ENCODE measurements at places on chromosomes 12 and 14.
A peak's percentile ranks its signal among the peaks of the same experiment; 100 is the strongest.

GRCh38 chr14:30058401-30058800, 130.8 kb upstream of the PRKD1 start:
- no peak for DNase-seq

- no peak for DNase-seq
These were observed 17.0 kb downstream of the RIC8B start for GRCh38 chr12:106791531-106791930.

DNA sequence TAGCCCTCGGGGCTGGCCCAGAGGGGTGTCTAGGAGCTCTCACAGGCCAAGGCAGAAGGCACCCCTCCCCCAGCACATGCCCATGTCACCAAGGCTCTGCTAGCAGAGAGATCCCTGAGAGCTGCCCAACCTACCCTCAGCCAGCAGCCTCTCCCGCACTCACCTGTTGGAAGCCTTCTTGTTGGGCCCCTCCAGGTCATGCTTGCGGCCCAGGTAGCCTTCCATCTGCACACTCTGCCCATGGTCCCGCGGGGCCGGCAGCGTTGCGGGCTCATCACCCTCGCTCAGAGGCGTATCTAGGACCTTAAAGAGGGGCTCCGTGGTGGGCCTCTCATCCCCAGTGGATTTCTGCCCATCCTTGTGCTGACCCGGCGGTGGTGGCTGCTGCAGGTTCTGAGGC, 49.1 kb downstream of the PLEKHG3 start:
- DNase-seq = no peak

GRCh38 chr14:104169005-104169698, 30.8 kb downstream of the KIF26A start:
- no peak for DNase-seq

DNA sequence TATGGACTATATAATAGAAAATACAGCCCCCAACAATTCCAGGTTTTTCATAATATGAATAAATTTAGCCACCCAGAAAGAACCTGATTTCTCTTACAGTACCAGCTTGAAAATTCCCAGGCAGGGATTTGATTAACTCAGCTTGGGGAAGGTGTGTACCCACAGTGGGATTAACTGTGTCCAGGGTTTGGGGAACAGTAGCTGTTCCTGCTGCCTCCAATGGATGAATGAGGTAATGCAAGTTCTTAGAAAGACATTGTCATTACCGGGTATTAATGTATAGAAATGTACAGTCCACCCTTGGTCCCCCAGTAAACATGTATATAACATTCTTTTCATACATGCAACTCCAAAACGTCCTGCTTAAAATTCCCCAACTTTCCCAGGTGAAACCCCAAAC, 115.6 kb downstream of the LRIG3 start:
- DNase-seq = peak; percentile 3

DNA sequence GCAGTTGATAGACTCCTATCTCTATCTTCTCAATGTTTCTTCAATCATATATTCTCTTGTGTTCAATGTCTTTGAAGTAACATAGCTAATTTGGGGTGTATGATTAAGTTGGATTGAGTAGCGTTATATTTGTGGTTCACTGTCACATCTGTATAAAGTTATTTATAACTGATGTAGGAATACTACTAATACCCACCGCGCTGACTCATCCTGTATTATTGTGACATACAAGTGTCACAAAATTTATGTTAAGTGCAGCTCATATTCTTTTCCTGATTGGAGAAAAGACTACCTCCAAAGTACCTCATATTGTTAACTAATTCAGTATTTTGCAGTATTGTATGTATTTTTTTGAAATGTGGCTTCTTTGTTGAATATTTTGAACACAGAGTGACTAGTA, 940.8 kb downstream of the SLC6A15 start:
- DNase-seq = no peak

- DNase-seq = peak; percentile 96
These were observed 276.2 kb downstream of the SSPN start for GRCh38 chr12:26471560-26471959.

DNA sequence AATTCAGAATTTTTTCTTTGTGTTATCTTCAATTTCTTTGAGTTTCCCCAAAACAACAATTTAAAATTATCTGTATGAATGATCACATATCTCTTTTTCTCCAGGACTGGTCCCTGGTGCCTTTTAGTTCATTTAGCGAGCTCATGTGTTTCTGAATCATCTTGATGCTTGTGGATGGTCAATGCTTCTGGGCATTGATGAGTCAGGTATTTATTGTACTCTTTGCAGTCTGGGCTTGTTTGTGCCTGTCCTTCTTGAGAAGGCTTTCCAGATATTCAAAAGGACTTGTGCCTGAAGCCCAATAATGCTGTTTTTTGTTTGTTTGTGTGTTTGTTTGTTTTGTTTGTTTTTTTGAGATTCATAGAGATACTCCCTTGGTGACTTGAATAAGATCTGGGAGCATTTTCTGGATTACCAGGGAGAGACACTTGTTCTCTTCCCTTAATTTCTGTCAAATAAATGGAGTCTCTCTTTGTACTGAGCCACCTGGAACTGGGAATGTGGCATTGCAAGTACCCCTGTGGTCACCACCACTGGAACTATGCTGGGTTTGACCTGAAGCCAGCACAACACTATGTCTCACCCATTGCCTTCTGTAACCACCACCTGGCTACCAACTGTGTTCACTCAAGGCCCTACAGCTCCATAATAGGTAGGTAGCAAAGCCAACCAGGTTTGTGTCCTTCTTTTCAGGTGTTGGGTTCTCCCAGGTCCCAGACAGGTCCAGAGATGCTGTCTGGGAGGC, 56.3 kb downstream of the SLC6A15 start:
- DNase-seq = no peak

DNA sequence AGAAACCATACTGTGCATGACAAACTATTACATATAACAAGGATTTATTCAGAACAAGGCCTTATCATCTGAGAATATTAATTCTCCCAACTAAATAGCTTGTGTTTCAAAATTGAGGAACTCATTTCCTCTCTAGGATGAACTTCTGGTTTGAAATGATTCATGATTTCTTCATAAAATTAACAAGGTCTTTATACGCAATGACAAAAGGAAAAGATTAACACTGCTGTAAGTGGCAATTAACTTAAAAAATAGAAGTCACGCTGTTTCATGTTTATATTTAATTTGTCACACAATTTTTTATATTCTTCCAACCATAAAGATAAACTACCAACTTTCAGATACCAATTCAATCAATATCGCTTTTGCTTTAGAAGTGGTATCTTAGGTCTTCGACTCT, 80.8 kb downstream of the GRIP1 start:
- no peak for DNase-seq

DNA sequence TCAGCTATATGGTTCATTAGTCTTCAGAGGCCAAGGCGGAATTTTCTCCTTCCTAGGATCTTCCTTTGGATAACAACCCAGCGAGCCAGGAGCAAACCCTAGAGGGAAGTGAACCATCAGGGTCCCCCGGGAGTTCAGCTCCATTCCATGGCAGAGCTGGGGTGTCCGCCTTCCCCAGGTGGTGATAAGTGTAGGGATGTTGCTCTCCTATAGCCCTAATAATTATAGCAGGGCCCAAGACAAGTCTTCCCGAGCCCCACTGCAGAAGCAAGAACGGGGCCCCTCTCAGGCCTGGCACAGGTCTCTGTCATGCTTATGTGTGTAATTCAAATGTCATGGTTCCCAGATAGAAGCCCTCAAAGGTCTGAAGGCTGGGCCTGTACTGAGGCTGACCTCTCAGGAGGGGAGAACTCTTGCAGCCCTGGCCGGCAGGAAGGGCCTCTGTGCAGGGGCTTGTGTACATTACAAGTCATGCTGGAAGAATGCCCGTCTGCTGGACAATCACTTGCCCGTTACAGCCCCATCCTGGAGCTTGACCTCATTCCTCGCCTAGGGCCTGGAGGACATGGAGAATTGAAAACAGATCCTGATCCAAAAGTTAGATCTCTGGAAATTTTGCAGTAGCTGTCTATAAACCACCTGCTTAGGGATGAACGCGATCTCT, 17.3 kb downstream of the LRTM2 start:
- no peak for DNase-seq

DNA sequence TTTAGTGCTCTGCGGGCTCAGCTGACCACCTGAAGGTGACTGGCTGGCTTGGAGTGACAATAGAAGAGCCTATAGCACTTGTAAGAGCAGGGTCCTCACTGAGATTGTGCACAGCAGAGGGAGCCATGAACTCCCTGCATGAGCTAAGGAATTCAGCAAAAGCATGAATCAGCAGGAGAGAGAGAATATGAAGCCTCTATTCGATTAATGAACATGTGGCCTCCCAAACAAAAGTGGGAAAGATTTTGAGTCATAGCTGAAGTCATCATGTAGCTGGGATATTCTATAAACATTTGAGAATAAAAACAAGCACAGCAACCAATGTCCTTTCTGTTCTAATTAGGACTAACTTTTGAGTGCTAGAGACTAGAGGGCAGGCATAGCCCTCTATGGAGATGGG, 626.6 kb downstream of the DIO2 start:
- DNase-seq = no peak

- DNase-seq = no peak
These were observed 249.3 kb downstream of the ATP23 start for GRCh38 chr12:58190618-58191017.

- no peak for DNase-seq
These were observed 92.2 kb downstream of the FLRT2 start for GRCh38 chr14:85622106-85622505.

GRCh38 chr14:35535483-35536112, 1.6 kb downstream of the INSM2 start:
- DNase-seq = no peak

GRCh38 chr12:40240779-40241178, 16.0 kb downstream of the LRRK2 start:
- no peak for DNase-seq

- peak; percentile 51 for DNase-seq
These were observed 8.9 kb downstream of the GTF2A1 start for GRCh38 chr14:81211844-81212243.

GRCh38 chr14:65043893-65044595, 57.3 kb downstream of the FNTB start:
- DNase-seq = peak; percentile 17

- DNase-seq = peak; percentile 77
These were observed 17.8 kb upstream of the HDAC7 start for GRCh38 chr12:47837190-47838171.

- DNase-seq = peak; percentile 63
These were observed 450 bp downstream of the BLTP3B start for GRCh38 chr12:100141998-100142850.

- DNase-seq = no peak
These were observed 59.0 kb downstream of the CLMN start for GRCh38 chr14:95260537-95261361.

GRCh38 chr12:13947276-13947946, 34.0 kb downstream of the GRIN2B start:
- no peak for DNase-seq

DNA sequence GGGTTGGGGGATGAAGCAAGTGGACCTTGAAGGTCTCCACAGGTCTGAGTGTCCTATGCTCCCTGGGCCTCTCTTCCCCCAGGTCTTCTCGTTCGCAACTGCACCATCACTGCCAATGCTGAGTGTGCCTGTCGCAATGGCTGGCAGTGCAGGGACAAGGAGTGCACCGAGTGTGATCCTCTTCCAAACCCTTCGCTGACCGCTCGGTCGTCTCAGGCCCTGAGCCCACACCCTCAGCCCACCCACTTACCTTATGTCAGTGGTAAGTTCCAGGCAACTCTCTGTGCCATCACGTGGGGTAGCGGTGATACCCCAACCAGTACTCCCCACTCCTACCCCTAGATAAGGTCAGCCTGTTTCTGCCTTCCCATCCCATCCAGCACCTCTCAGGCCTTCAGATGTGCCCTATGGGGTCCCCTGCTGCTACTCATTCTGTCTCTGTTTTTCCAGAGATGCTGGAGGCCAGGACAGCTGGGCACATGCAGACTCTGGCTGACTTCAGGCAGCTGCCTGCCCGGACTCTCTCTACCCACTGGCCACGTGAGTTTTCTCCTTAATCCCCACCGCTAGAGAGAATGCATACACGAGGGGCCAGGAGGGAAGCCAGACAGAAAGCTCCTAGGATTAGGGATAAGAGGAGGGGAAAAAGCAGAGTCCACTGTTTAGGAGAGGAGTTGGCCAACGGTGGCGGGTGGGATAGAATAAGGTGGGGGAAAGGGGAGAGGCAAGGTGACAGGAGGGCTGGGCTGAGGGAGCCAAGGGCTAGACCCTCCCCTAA, 1.6 kb upstream of the TAPBPL start:
- DNase-seq = no peak

- DNase-seq = no peak
These were observed 98.9 kb downstream of the EGLN3 start for GRCh38 chr14:33851931-33852330.

GRCh38 chr12:91230841-91231240, 48.2 kb upstream of the DCN start:
- DNase-seq = no peak

- DNase-seq = no peak
These were observed 69.0 kb upstream of the CLMN start for GRCh38 chr14:95388699-95389098.

GRCh38 chr14:82855912-82856391, 1322.3 kb upstream of the SEL1L start:
- peak; percentile 11 for DNase-seq

GRCh38 chr12:7112041-7112440, 3.0 kb upstream of the C1RL start:
- DNase-seq = no peak

- no peak for DNase-seq
These were observed 117.2 kb upstream of the ATP2B1 start for GRCh38 chr12:89825591-89826449.

DNA sequence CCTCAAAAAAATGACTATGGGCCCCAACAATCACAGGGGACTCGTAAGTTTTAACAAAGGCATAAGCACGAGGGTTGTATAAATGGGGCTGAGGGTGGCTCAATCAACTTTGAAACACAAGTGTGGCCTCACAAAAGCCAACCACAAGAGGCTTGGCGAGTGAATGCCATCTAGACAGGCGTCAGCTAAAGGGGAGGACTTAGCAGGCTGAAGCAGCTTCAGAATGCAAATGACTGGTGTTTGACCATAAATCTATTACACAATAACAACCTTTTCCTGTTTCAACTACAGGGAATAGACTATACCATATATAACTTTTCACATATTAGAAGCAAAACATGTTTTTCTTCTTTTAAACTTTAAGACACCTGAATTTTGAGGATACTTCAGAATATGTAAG, 777.9 kb downstream of the FSCB start:
- no peak for DNase-seq
